ENCODE measurements at places on chromosomes 7 and 10.

GRCh38 chr7:47413526-47414341 is 168.2 kb downstream of the TNS3 start:
- no peak for DNase-seq

DNA sequence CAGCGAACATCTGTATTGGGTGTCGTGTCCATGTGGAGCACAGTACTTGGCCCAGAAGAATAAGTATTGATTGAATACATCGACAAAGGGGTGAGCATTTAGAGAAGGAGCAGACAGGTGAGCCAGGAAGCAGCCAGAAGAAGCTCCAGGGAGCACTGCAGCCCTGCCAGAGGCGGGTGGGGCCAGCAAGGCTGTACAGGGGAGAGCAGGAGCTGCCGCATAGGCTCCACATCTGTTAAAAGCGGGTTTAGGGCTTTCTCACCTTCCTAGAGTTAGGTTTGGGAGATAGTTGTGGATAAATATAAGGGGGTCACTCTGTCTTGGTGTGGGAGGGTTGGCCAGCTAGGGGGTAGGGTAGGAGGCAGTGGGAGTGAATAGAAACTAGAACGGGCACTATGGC is 1.3 kb upstream of the CPA1 start:
- DNase-seq = no peak

- DNase-seq = no peak
Observed at GRCh38 chr7:5795752-5796475, 14.5 kb upstream of the RNF216 start.

DNA sequence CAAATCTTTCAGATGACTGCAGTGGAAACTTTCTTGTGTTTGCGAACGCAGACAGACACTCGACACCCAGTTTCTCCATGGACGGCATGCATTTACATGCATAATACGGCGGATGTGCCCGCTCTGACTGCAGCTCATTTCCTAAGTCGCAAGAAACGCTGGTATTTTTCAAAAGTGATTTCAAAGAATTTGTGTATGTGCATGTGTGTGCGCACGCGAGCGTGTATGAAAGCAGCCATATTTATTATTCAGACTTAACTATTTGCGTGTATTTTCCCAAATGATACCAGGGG is 436.5 kb upstream of the MGMT start:
- DNase-seq = no peak
